ENCODE measurements at places on chromosomes 2 and 18.

GRCh38 chr2:172938713-172939375 is 136.8 kb upstream of the MAP3K20 start:
- no peak for DNase-seq

DNA sequence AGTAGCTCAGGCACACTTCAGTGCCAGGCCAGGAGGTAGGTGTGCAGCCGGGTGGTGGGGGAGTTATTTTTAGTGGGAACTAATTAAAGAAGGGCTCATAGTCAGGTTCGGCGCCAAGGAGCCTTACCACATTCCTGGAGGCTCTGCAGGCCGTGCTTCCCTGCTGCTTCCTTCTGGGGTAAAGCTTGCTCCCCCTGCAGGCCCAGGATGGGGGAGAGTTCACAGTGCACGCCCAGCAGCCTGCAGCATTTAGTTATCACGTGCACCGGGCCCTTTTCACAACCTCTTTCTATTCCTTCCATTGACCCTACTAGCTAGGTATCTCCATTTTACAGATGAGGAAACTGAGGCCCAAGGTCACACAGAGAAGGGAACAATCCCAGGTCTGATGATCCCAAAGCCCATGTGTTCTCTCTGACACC is 2.5 kb downstream of the KCNF1 start:
- DNase-seq, result no peak

- no peak for DNase-seq
Observed at GRCh38 chr18:36179562-36180355, 7.5 kb upstream of the MOCOS start.

DNA sequence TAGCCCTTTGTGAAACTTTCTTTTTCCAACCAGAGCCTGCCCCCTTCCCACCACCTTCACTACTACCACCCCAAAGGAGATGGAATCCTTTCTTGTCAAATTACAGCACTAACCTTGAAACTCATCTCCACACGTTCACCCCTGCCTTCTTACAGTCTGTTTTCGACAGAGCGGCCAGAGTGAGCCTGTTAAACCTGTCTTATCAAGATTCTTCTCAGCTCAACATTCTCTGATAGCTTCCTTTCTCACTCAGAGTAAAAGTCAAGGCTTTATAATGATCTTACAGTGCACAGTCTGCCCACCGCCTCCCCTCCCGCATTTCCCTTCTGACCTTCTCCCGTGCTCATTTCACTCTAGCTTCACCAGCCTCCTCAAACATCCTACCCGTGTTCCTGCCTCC is 56.0 kb downstream of the ARHGAP25 start:
- no peak for DNase-seq

DNA sequence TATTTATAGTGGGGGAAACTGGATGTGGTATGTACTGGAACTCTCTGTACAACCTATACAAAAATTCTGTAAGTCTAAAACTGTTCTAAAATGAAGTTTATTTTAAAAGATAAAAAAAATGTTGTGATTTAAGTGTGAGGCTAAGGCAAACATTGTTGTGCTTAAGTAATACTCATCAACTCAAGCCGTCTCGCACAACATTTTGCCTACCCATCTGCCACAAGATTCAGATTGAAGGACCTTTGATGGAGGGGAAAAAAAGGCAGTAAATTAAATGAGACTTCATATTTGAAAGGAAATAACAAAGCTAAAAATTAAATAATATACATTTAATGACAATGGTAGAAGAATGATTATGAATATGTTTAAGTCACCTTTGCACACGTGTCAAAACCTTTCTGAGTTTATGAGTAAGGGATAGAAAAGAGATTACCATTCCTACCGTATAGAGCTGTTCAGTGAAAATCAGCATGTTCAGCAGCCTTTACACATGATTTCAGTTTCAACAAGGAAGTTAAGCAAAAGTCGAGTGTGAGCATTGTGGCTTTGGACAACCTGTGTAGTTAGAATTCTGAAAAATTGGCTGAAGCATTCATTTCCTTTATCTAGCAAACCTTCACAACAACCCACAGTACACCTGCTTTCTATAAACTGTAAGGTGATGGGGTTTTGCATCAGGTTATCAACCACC is 499.3 kb downstream of the IRS1 start:
- DNase-seq, result no peak

DNA sequence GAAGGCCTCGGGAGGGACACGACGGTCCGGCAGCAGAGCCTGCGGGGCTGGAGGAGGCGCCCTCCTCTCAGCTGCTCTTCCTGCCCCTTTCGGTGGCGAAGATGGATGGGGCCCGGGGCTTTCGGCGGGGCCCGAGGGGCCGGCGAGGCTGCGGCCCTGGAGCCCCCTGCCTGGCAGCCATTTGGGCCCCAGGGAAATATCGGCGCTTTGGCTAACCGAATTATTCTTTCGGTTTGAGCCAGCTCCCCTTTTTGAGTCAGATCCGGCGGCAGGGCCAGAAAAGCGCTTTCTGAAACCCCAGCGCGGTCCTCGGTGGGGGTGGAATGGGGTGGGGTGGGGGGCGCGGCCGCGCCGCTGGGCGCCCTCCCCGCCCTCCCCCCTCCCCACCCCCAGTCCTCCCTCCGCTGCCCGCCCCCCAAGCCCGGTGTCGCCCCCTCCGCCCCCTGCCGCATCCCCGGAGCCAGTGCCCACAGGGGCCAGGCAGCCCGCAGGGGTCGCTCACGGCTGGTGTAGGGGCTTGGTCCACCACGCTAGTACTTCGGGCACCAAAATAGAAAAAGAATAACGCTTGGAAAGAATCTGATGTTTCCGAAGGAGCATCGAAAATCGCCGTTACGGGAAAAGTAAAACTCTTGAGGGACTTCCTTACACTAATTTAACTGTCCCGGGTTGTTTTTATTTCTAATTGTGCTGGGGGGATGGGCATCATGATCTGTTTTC is 9.1 kb upstream of the ARID5A start:
- DNase-seq, result peak; percentile 33

DNA sequence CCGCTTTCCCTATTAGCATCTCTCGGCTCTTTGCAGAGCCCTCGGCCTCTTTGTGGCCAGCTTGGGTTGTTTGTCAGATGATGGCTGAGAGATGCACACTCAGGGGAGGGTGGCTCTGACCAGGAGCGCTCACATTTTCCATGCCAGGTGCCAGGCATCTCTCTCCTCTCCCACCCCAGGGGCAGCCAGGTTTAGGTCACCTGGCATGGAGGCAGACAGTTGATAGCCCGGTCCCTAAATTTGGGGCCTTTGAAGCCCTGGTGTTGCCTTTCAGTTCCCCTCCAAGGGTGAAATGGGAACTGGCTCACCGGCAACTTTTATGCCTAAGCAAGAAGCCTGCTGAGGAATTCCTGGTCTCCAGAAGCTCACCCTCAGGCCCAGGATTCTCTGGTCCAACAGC is 19.1 kb downstream of the LBH start:
- DNase-seq, result no peak

DNA sequence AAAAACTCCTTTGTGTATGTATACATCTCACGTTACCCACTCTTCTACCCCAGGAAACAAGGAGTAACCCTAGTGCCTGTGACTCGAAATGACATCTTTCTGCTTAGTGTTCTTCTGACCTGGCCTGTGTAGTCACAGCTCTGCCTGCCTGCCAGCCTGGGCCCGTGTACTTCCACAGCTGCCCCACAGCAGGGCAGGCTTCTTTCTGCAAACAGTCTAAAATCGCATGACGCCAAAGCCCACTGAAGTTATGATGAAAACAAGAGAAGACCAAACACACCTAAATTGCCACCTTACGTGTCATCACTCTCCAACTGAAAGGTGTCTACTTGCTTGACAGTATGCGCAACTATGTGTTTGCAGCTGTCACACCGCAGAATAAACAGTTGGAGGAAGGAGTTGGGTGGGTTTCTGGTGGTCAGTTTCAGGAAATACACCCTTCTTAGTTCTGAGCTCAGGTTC is 1.5 kb downstream of the GAREM1 start:
- DNase-seq, result no peak

GRCh38 chr18:26943906-26944305 is 78.4 kb upstream of the AQP4 start:
- DNase-seq, result no peak

GRCh38 chr2:233082222-233082930 is 22.2 kb downstream of the INPP5D start:
- DNase-seq, result no peak

DNA sequence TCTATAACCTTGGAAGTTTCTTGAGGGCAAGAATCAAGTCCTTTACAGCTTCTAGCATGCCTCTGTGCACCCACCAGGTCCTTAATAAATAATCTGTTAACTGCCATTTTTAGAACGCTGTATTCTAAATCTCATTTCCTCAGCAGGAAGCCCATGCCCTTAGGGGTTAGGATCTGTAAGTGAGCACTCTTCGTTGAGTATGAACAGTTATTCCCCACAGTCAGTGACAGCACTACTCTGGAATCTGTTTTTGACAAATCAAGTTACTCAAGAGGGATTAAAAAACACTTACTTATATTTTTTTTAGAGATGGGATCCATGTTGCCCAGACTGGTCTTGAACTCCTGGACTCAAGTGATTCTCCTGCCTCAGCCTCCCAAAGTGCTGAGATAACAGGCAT is 14.6 kb downstream of the PAIP2B start:
- DNase-seq, result no peak

GRCh38 chr2:57204364-57204763 is 842.2 kb upstream of the VRK2 start:
- no peak for DNase-seq

DNA sequence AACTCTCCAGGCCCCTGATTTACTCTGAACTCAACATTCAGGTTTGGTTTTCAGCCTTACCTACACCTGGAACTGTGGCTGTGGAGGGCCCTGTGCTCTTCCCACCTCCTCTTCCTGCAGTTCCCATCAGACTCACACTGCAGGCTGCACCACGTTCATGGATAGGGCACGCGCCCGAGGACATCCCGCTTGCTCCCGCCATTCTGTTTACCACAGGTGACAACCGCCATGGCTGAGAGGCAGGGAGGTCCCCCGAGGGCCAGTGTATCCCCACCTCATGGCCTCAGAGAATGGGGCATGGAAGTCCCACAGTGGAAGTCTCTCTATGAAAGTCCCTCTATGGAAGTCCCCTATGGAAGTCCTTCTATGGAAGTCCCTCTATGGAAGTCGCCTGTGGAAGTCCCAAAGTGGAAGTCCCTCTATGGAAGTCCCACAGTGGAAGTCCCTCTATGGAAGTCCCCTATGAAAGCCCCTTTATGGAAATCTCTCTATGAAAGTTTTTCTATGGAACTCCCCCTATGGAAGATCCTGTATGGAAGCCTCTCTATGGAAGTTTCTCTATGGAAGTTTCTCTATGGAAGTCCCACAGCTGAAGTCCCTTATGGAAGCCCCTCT is 358.4 kb upstream of the SALL3 start:
- no peak for DNase-seq

- no peak for DNase-seq
Observed at GRCh38 chr2:169077674-169078240, 8.4 kb downstream of the DHRS9 start.

- no peak for DNase-seq
Observed at GRCh38 chr2:186575302-186575701, 14.6 kb upstream of the ITGAV start.

DNA sequence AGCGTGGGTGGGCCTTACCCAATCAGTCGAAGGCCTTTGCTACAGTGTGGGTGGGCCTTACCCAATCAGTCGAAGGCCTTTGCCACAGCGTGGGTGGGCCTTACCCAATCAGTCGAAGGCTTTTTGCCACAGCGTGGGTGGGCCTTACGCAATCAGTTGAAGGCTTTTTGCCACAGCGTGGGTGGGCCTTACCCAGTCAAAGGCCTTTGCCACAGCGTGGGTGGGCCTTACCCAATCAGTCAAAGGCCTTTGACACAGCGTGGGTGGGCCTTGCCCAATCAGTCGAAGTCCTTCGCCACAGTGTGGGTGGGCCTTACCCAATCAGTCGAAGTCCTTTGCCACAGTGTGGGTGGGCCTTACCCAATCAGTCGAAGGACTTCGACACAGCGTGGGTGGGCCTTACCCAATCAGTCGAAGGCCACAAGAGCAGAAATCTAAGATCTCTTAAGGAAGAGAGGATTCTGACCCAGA is 16.3 kb upstream of the GAL3ST2 start:
- DNase-seq, result no peak

- DNase-seq, result no peak
Observed at GRCh38 chr2:96530474-96531357, 5.8 kb upstream of the ARID5A start.

- no peak for DNase-seq
Observed at GRCh38 chr2:67459761-67460160, 62.6 kb downstream of the ETAA1 start.

GRCh38 chr2:71697106-71698004 is 244.0 kb downstream of the DYSF start:
- no peak for DNase-seq

GRCh38 chr2:190805843-190806242 is 74.8 kb upstream of the GLS start:
- DNase-seq, result no peak

- peak; percentile 72 for DNase-seq
Observed at GRCh38 chr2:131093696-131094462, 619 bp upstream of the FAM168B start.

- no peak for DNase-seq
Observed at GRCh38 chr18:48929212-48929612, 21.6 kb downstream of the SMAD7 start.

- no peak for DNase-seq
Observed at GRCh38 chr18:10040287-10041011, 126.6 kb downstream of the VAPA start.

DNA sequence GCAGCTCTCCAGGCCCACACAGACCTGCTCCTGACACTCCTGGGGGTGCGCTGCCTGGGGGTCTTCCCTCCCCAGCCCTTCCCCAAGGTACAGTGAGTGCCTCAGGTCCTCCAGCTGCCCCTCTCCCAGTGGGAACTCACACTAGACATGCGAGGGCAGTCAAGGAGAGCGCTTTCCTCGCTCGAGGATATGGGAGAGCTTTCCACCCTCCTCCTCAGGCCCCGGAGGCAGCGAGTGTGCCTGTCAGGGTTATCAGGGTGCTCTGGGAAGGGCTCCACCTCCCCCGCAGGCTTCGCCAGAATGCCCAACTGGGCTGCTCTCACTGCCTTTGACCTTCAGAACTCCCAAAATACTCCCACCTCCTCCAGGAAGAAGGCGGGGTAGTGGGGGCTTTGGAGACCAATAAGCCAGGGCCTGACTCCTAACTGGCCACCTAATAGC is 85.7 kb upstream of the LAPTM4A start:
- no peak for DNase-seq

- DNase-seq, result no peak
Observed at GRCh38 chr2:49224426-49225010, 70.2 kb upstream of the FSHR start.

DNA sequence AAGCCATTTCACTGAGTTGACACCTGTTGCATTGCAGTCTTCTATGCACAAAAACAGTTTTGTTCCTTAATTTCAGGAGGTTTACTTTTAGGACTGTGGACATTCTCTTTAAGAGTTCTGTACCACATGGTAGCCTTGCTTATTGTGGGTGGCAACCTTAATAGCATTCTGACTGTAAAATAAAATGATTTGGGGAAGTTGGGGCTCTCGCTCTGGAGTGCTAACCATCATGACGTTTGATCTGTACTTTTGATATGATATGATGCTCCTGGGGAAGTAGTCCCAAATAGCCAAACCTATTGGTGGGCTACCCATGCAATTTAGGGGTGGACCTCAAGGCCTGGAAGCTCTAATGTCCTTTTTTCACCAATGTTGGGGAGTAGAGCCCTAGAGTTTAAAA is 3.4 kb downstream of the CTLA4 start:
- DNase-seq, result no peak
